Activated CD8-positive, alpha-beta T cell treated with anti-CD3 and anti-CD28 coated beads for 36 hours (primary cell): ENCODE measurements at places on chromosomes 5 and 9. TPM values are rescaled to one million over a fixed set of nuclear protein-coding genes. Genes with fewer than 3 reads are reported as not detected.

The CDC25C gene
- 12.2 TPM for total RNA-seq

The CYLC2 gene
- total RNA-seq, result not detected

The RANBP17 gene
- not detected for total RNA-seq

The BTNL3 gene
- not detected for total RNA-seq

The KIF2A gene
- total RNA-seq, result 251 TPM

The BAAT gene
- total RNA-seq, result not detected

The MTAP gene
- 73.9 TPM for total RNA-seq

The IGFBPL1 gene
- not detected for total RNA-seq

The SPATA31E1 gene
- not detected for total RNA-seq

The GNE gene
- 12.0 TPM for total RNA-seq

The CDKN2A gene
- 2.1 TPM for total RNA-seq

The CARTPT gene
- not detected for total RNA-seq

The S1PR3 gene
- 0.36 TPM for total RNA-seq

The PCDHGA12 gene
- total RNA-seq, result not detected

The SHC3 gene
- not detected for total RNA-seq

The NR2F1 gene
- not detected for total RNA-seq

The GPX8 gene
- total RNA-seq, result not detected

The MLANA gene
- not detected for total RNA-seq

The TIFAB gene
- total RNA-seq, result not detected

The FAM81B gene
- total RNA-seq, result not detected

The PTGES gene
- 0.20 TPM for total RNA-seq

The SPAAR gene
- not detected for total RNA-seq

The IL9 gene
- total RNA-seq, result not detected

The TSSK1B gene
- not detected for total RNA-seq

The LIX1 gene
- not detected for total RNA-seq

The OR1Q1 gene
- total RNA-seq, result not detected

The GPRIN1 gene
- total RNA-seq, result 2.0 TPM

The SMIM33 gene
- not detected for total RNA-seq

The ARID3C gene
- total RNA-seq, result 0.29 TPM

The ARSI gene
- total RNA-seq, result not detected

The FBP1 gene
- 1.2 TPM for total RNA-seq

The CATSPER3 gene
- 0.32 TPM for total RNA-seq

The DMRTA1 gene
- total RNA-seq, result not detected

The CA9 gene
- 4.5 TPM for total RNA-seq

The PCDHGB2 gene
- total RNA-seq, result 0.11 TPM

The ARL14EPL gene
- not detected for total RNA-seq

The IL4 gene
- total RNA-seq, result 0.72 TPM

The PCA3 gene
- not detected for total RNA-seq

The PDLIM7 gene
- total RNA-seq, result 68.4 TPM

The LCN1 gene
- total RNA-seq, result not detected

The SLC27A6 gene
- total RNA-seq, result not detected

The C5orf58 gene
- total RNA-seq, result not detected
